ENCODE measurements at places on chromosomes 2 and 18.

GRCh38 chr18:35803551-35803950 is 168.9 kb upstream of the RMP24 start:
- no peak for DNase-seq

DNA sequence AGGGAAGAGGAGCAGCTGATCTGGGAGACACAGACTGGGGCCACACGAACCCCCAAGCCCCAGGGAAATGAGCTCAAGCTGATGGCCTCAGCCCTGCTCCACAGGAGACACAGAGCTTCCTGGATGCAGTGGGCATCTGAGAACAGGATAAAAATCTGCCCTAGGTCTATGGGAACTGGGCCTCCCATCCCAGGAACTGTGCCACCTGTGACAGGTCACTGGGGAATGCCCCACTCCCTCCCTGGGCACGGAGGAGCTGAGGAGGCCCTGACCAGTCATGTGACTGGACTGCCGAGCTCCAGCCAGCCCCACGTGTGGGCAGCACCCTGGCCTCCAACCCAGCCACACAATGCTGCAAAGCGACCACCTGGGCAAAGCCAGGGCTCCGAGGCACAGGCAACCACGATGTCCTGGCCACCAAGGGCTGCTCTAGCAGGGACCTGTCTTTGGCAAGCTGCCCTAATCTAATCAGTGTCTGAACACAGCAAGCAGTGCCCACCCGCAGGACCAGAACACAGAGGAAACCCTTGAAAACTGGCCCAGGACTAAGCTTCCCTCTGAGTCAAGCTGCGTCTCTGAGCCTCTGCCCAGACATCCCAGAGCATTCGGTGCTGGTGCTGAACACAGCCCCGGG is 57.8 kb upstream of the ID2 start:
- DNase-seq, result no peak

DNA sequence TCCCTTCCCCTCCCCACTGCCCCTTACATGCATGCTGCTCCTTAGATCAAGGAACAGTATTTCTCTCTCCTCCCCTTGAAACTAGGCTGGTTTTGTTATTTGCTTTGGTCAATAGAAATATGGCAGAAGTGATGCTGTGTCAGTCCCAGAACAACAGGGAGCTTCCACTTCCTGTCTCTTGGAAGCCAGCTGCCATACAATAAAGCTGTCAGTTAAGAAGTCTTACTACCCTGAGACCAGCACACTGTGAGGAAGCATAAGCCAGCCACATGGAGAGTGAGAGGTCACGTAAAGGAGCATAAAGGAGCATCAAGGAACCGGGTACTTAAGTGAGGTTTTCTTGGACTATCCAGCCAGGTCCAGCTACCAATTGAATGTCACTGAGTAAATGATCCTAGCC is 126.6 kb downstream of the NOL4 start:
- no peak for DNase-seq

DNA sequence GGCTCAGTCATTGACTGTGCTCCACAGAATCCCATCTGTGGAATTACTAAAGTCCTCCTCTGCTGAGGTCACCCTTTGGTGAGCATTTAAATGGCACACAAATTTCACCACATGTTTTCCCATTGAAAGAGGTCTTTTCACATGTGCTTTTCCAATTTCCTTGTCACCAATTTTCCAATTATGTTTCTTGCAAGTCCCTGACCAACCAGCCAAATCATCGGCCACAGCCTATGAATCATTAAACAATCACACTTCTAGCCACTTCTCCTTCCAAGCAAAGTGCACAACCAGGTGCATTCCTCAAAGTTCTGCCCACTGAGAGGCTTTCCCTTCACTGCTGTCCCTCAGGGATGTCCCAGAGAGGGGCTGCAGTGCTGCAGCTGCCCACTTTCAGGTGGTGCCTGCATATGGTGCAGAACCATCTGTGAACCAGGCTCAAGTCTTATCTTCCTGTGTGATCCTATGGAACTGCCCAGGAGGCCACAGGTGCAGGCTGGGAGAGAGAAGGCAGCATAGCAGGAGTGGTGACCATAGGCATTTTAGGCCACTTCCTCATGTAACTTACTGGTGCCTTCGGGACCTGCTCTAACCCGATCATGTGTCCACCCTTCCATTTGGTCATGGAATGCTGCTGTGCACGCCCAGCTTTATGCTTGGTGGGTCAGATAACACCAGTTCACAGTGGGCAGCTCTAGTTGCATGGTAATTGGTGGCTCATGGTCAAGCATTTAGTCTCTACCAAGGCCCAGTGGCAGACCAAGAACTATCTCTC is 153.0 kb downstream of the SEPTIN10 start:
- no peak for DNase-seq

- DNase-seq, result no peak
These were observed 113.6 kb upstream of the NXPH2 start for GRCh38 chr2:138893746-138894145.

DNA sequence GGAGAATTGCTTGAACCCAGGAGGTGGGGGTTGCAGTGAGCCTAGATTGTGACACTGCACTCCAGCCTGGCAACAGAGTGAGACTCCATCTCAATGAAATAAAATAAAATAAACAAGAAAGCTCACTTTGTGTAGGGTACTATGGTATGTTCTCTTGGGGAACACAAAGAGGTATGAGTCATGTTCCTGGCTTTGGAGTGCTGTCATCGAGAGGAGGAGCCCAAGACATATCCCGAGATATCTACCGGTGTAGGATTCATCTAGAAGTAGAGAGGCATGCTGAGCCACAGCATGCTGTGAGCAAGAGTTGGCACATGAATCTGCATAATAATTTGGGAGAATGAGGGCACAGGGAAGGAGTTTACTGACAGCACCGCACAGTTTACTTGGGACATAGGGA is 244.9 kb upstream of the EPHA4 start:
- DNase-seq, result no peak

DNA sequence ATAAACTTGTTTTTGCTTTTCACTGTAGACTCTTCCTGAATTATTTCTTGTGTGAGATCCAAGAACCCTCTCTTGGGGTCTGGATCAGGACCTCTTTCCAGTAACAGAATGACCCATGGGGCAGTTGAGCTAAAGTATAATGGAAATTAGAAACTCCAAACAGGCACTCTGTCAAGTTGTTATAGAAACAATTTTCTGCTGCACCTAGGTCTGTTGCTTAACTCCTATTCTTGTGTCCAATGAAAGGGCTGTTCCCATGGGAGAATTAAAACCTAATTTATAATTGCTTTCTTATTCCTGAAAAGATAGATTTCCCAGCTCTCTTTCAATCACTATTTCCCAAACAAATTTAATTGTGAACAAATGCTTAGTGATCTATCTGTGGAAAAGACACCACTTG is 1341.3 kb upstream of the PIK3C3 start:
- DNase-seq, result no peak

- no peak for DNase-seq
These were observed 15.5 kb downstream of the LDLRAD4 start for GRCh38 chr18:13233787-13234783.

- DNase-seq, result no peak
These were observed 7.6 kb downstream of the RFX8 start for GRCh38 chr2:101467306-101467705.

GRCh38 chr2:171952276-171952675 is 30.0 kb downstream of the HAT1 start:
- no peak for DNase-seq

GRCh38 chr2:105181282-105181681 is 60.3 kb upstream of the GPR45 start:
- no peak for DNase-seq

DNA sequence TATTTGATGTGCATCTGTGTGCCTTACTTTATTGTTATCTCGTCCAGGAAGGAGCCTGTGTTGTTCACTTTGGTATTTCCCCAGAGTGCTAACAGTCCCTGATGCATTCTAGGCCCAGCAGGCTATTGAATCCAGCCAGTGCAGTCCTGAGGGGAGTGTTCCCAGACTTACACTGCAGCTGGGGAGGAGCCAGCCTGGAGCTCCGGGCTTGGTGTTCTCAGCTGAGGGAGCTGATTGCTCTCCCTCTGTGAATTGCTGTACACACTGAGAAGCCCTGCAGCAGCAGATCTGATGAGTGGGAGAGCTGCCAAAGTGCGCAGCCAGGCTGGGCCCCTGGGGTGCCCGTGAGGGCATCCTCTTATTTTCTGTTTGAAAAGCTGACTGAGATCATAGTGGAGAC is 159.2 kb downstream of the GALNT3 start:
- no peak for DNase-seq

DNA sequence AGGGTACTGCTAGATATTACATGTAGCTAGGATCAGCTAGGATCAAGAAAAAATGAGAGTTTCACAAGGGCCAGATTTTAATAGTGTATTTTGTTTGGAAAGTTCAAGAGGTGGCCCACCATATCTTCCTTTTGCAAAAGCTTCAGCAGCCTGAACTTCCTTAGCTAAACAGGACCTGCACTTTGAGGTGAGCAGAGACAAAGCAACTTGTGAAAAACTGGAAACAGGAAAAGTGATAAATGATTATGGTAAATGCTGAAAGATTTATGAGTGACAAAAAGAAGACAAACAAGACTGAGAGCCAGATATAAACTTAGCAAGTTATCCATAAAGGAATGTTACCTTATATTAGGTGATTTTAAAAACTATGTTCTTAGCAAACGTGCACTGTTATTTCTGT is 123.6 kb downstream of the ZNF521 start:
- no peak for DNase-seq

- DNase-seq, result no peak
These were observed 20.3 kb upstream of the RBBP8 start for GRCh38 chr18:22912835-22913234.

Measured in stimulated activated CD8-positive, alpha-beta memory T cell treated with anti-CD3 and anti-CD28 coated beads, Interleukin-7, amount 100 ng/mL, for 24 hours (primary cell).